ENCODE measurements at places on chromosomes 5 and 9.

GRCh38 chr5:151476016-151476415, 28.6 kb downstream of the SLC36A1 start:
- no peak for DNase-seq

- DNase-seq: peak; percentile 56
Observed at GRCh38 chr5:146877178-146877681, 1.3 kb downstream of the PPP2R2B start.

DNA sequence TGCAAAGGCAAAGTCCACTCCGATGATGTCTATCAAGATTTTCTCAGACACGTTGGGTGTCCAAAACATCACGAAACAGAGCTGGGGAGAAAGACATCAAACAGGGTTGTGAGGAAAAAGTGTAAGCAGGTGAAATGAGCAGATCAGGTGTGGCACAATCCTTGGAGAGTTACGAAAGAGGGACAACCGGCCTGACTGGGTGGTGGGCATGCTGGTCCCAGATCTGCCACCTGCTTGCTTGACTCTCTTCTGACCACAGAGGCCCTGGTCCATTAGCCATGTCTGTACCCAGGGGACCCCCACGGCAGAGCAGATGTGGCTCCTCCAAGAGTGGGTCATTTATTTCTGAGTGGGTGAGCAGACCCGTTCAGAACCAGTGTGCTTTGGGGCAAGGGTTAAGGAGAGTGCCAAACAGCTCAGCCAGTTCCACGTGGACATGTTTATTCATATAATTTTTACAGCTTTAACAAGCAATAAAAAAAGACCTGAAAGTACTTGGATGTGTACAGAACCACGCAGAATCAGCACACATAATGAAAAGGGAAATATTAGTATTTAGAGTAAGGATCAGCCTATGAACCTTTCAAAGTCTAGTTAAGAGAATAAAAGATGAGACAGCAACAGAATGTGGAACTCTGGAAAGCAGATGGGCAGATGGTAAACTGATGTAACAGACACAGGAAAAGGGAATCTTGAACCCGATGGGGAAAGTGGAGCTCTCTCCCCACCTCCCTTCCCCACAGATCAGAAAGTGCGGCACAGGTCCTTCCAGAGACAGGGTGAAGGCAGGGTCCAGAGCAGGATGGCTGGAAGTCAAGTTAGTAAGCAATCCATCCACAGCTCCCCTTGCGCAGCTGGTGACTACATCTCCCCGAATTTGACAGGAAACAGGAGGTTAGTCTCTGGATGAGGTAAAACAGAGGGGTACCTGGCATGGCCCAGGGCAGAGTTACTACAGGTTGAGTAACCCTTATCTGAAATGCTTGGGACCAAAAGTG, 52.5 kb downstream of the OTULIN start:
- no peak for DNase-seq

- DNase-seq: peak; percentile 81
Observed at GRCh38 chr5:177446200-177447065, at the start of gene PRR7. PRR7 (plus strand) TSS chr5:177446814; CDS start chr5:177455068, 8,254 bp downstream.

DNA sequence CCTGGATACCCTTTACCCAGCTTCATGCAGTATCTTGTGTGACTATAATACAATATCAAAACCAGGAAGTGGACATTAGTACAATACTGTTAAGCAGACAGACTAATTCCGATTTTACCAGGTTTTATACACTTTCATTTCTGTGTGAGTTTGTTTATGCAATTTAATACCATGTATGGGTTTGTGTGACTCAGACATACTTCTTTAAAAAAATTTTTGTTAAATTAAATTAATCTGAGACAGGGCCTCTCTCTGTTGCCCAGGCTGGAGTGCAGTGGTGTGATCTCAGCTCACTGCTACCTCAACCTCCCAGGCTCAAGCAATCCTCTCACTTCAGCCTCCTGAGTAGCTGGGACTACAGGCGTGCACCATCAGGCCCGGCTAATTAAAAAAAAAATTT, 156.8 kb downstream of the GAPVD1 start:
- DNase-seq: no peak

DNA sequence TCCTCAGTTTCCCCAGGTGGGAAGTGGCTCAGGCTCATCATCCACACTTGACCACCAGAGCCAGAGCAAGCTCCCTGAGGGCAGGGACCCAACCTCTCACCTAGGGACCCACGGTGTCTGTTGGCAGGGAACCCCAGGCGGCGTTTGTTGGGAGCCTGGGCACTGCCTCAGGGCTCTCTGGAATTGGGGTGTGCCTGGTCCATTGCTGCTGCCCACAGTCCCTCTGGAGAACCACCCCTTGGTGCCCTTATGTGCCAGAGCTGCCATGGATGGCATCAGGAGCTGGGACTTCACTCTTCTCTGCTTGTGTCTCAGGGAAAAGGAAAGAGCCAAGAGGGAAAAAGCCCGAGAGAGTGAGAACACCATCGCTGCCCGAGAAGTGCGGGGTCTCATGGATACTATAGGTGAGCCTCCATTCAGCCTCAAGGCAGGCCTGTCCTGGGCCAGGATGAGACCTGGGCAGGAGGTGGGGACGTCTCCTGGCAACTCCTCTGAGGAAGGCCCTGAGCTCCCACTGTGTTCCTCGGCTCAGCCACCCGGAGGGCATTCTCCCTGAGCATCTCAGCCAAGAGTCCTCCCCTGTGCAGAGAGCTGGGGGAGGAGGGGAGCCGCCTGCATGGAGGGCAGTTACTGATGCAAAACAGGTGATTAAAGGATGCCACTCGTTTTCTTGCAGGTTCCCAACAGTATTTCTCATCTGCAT, 4.5 kb downstream of the CCDC180 start:
- DNase-seq: no peak

DNA sequence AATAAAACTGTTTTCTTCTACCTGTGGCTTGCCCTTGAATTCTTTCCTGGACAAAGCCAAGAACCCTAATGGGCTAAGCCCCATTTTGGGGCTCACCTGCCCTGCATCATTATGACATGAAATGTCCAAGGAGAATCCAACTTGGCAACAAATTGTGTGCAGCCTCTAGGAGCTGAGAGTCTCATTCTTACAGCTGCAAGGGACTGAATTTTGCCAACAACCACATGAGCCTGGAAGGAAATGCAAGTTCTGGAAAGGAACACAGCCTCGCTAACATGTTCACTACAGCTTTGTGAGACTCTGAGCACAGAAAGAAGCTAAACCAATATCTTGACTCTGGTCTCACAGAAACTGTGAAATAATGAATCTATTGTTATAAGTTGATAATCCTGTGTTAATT, 94.8 kb upstream of the CDH12 start:
- DNase-seq: no peak

DNA sequence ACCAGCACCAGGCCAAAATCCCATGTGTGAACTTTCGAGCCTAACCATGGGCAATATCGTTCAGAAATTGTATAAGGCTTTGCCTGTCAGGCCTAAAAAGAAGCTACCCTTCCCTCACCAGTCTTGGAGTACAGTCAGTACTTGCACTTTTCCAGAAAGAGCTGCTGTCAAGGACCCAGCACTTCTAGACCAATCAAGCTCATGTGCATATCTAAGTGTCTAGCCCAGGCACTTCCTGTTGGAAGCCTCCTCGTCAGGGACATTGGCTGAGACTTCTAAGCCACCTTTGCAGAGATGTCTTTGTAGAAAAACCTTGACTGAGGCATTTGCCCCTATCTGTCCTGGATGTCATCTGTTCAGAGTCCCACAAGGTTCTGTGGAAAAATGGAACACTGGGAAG, 1930.5 kb downstream of the EFNA5 start:
- DNase-seq: no peak

DNA sequence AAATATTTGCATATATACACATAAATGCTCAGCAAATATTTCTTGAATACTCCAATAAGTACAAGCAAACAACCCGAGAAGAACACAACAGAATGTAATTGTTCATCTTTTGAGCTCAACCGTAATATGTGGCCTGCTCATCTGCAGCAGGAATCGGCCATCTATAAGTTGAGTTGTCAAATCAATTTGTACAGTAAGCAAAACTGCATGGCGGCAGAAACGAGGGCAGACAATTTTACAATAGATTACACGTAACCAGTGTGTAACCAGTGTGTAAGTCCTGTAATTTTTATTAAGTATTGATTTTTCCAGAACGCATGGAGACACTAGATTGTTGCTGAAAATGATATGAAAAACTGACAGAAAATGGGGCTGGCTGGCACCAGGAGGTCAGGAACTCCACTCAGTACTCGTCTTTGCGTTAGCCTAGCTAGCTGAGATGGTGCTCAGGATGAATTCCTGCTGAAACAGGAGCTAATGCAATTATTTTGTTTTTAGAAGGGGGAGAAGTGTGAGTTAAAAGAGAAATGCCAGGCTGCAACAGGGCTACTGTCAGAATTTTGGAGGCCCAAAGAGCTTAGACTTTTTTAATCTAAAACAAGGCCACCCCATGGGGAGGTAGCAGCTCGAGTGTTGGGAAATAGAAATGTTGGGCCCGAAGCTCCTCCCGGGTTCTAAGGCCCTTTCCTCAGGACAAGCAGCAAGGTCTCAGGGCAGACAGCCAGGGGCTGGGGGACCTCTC, 682 bp downstream of the DHX29 start:
- DNase-seq: peak; percentile 42

GRCh38 chr5:177130211-177131018, 3.2 kb upstream of the NSD1 start:
- peak; percentile 52 for DNase-seq

DNA sequence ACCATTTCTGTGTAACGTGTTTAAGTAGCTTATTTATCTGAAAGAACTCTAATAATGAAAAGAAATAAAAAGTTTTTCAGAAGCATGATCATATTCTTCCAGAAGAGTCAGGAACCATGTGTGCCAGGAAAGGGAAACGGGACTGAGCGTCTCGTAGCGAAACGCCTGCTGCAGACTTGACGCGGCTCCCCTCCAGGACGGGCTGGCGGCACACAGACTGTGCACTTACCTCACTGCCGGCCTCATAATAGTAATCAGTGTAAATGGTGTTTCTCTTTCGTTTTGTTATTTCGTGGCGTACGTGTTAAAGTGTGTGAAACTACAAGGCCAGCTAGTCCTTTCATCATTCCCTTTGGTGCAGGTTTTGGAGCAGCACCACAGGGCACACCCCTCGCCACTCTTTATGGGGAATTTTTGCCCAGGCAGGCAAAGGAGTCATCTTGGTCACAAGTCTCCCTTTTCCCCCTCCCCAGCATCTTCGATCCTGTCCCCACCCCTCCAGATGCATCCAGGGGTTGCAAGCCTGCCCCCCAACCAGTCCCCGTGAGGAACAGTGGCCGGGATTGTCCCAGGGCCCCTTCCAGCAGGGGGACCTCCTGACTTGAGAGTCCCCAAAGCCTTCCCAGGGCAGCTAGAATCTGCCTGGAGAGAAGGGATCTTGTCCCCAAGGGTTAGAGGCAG, 233.1 kb downstream of the FANCC start:
- no peak for DNase-seq

- DNase-seq: peak; percentile 58
Observed at GRCh38 chr5:39021413-39021812, 52.8 kb downstream of the RICTOR start.

DNA sequence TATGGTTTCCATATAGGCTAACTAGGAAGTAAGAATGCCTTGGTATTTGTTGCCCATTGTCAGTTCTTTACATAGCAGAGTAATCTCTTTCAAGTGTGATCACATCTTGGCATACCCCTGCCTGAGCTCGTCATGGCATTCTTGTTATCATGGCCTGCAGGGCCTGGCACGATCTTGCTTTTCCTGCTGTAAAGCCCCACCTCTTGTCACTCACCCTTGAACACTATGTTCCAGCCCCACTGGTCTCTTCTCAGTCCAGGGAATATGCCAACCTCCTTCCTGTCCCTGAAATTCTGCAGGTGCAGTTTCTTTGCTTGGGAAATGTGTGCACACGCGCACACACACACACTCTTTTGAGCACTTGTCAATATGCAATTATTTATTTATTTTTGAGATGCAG, 250.2 kb upstream of the DMRT1 start:
- DNase-seq: no peak

GRCh38 chr5:10862085-10862484, 101.1 kb upstream of the DAP start:
- DNase-seq: no peak

DNA sequence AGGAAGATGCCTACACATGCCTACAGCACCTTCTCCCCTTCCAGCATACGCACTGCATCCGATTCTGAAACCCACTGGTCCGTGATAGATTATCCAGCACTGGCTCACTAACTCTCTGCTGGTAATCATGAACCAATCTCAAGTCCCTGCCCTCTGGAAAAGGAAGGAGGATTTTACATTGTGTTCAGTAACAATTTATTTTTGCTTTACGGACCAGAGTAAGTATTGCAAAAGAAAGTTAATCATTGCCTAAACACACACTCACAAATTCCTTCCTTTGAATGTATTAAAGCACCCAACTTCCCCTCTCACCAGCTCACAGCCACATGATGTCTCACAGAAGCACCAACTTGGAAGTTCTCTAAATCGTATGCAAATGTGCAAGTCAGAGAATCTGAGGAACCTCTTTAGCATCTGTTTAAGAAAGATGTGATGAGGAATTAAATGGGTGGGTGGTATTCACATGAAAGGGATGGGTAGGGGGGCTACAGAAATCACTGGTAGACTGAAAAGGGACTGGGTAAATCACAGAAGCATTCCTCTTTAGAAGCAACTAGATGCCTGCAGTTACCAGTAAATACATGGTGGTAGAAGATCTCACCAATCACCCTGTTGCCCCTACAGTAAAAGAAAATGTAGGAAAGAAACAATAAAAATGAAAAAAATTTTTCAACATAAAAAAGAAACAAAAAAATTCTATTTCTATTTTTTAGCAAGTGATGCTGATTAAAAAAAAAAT, 8.4 kb downstream of the GNAQ start:
- DNase-seq: no peak

DNA sequence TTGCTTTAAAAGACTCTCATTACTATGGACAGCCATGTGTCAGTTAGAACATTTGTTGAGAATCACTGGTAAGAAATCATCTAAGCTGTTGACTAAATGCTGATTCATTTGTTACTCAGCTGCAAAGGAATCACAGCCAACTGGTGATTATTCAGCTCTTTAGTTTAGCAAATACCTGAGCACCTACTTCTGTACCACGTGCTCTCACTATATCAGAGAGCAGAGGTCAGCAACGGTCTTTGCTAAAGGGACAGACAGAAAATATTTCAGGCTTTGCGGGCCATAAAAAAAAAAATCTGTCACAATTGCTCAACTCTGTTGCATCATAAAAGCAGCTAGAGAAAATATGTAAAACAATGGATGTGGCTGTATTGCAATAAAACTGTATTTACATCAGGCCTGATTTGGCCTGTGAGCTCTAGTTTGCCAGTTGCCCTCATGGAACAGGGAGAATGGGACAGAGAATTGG, 377.6 kb downstream of the DNAH5 start:
- no peak for DNase-seq

DNA sequence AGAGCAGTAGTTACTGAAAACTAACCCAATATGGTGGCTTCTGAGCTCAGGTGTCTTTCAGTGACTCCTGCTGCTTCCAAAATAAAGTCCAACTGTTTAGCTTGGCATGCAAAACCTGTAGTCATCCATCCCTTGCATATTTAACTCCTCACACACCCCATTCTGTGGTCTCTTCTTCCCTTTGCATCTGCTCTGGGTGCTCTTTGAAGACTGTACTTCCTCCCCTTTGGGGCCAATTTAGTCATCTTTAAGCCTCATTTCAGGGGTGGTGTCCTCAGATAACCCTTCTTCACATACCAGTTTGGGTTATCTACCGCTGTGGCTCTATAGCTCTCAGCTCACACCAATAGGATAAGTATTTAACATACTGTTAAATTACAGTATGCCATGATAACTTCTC, 209.9 kb upstream of the DMRT1 start:
- no peak for DNase-seq

Data from endodermal cell (in vitro differentiated cells).